ENCODE measurements at places on chromosomes 4 and X.

DNA sequence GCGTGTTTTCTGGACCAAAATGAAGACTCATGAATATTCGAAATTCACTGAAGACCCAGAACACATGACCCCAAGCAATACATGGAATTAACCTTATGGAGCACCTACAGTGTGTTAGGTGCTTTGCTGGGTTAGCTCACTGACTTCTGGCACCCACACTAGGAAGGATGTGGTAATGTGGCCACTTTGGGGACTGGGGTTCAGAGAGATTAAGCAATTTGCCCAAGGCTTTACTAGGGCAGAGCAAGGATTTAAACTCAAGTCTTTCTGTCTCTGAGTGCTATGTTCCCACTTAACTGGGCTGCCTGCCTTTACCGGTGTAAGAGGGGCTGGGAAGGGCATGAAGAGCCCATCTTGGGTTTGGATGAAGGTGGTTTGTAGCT, 162.0 kb upstream of the ATP6AP2 start:
- no peak for DNase-seq

DNA sequence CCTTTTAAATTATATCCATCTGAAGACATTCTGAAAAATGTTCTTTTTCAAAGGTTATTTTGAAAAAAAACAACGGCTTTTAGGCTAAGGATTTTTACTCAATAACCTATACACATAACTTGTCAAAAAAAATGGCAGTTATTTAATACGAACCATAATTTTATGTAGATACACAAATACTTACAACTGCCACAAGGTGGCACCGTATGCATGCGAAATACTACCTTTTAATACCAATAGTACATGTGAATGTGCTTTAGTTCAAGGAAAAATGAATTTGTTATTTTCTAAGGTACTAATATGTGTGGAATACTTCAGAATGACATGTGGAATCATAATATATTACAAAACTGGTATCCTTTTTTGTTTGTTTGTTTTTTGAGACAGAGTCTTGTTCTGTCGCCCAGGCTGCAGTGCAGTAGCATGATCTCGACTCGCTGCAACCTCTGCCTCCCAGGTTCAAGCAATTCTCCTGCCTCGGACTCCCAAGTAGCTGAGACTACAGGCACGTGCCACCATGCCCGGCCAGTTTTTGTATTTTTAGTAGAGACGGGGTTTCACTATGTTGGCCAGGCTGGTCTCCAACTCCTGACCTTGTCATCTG, 4.6 kb upstream of the MAD2L1 start:
- DNase-seq, result no peak

DNA sequence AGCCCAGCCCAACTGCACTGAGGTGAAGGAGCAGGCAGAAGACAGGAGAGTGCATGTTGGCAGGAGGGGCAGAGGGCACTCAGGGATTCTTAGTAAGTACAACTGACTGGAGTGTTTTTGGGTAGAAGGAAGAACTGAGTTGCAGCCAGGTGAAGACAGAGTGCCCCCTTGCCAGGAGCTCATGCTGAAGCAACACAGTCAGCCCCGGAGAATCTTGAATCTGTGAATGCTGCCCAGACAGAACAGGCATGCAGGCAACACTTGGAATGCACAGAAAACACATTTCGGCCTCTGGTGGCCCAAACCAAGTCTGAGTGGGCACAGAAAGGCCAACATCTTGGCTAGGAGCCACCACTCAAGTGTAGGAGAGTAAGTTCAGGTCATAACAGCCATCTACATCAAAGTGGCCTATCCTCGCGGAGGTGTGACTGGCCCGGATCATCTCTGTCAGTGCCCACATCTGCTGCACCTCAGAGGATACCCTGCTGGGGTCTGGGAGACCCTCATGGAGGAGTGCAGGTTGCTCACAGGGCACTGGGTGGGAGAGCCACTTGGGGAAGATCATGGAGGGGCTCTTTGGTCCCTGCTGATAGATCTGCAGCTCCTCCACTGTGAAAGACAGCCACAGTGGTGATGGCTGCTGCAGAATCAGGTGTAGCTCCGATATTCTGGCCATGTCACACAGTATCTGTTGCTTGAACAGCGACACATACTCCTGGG, 40.4 kb downstream of the USP11 start:
- no peak for DNase-seq

- no peak for DNase-seq
Measured at GRCh38 chr4:62028745-62029144, 828.6 kb downstream of the ADGRL3 start.

DNA sequence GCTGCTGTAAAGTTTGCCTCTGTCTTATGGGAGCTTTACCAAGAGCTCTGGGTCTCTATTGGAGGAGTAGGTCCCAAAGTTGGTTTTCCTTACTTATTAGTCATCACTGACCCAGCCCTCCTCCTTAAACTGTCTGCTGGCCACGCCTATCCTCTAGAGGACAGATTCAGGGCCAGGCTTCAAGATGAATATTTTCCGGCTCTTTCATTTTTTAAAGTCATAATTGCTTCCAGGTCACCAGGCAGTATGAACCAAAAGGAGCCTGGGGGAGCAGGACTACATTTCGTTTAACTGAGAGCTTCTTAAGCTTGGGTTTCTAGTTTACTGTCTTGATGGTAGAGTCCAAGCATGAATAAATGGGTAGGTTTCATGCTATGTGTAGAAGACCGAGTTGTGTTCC, 13.7 kb downstream of the BCORL1 start:
- peak; percentile 12 for DNase-seq

DNA sequence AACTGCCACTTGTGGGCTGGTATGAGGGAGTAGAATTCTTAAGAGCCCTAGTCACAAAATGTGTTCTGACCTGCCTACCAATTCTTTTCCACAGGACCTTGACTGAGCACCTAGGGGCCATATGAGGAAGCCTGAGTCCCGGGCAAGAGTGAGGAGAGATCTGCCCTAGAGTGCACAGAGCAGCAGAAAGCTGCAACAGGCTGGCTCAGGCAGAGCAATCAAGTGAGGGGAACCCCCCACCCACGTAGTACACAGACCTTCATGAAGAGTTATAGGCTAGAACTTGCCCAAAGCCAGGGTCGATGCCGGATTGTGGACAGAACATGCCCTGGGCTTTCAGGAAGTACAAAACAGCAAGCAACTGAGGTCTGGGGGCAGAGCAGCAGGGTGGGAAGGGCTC, 117.0 kb downstream of the SPOCK3 start:
- DNase-seq, result no peak

DNA sequence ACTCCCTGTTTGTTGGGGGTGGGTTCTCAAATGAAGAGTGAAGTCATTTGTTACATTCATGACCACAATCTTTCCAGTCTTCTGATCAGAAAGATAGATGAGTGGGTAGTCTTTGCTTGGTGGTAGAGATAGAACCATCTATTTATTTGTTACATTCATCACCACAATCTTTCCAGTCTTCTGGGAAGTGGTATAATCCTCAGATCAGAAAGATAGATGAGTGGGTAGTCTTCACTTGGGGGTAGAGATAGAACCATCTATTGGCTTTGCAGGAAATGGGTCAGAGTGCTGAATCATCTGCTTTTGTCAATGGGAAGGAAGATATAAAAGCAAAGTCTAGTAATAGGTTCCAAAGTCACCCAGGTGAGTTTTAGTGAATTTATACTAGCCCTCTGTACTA, 64.2 kb upstream of the EPGN start:
- DNase-seq, result no peak

DNA sequence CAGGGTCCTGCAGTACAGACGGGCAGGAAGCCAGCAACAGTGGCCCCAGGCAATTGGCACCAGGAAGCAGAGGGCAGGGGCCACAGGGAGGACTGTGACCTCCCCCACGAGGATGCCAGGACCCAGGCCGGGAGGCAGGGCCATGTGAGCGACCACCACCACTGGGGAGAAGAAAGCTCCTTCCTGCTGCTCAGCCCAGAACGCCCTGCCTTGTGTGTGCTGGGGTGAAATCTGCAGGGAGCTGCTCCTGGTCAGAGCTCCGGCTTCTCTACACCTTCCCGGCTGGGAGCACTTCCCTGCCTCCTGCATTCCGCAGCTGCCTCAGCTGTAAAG, 100.4 kb downstream of the HMX1 start:
- DNase-seq, result no peak

GRCh38 chrX:37690119-37690518, 4.5 kb downstream of the XK start:
- DNase-seq, result no peak

- DNase-seq, result no peak
Measured at GRCh38 chrX:147811803-147812202, 99.9 kb upstream of the FMR1 start.

- DNase-seq, result no peak
Measured at GRCh38 chrX:68994135-68994890, 165.5 kb downstream of the EFNB1 start.

DNA sequence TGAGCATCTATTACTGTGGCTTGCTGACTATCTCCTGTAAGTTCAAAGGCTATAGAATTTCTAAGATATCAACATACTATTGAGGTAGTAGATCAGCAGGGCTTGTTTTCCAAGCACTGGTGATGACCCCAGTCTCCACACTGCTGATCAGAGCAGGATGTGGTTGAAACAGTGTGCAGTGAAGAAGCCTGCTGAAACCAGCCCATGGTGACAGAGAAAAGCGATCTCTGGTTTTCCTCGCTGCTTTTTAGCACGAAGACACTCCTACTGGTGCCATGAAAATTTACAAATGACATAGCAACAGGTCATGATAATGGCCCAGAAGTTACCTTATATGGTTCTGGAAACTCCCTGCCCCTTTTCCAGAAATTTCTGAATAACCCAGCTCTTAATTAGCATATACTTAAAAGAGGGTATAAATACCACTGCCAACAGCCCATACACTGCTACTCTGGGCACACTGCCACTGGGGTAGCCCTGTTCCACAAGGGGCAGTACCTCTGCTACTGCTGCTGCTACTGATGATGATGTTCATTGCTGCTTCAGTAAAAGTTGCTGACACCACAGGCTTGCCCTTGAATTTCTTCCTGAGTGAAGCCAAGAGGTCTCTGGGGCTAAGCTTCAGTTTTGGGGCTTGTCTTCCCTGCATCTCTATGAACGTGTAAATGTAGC, 1689.5 kb upstream of the PCDH10 start:
- DNase-seq, result no peak

DNA sequence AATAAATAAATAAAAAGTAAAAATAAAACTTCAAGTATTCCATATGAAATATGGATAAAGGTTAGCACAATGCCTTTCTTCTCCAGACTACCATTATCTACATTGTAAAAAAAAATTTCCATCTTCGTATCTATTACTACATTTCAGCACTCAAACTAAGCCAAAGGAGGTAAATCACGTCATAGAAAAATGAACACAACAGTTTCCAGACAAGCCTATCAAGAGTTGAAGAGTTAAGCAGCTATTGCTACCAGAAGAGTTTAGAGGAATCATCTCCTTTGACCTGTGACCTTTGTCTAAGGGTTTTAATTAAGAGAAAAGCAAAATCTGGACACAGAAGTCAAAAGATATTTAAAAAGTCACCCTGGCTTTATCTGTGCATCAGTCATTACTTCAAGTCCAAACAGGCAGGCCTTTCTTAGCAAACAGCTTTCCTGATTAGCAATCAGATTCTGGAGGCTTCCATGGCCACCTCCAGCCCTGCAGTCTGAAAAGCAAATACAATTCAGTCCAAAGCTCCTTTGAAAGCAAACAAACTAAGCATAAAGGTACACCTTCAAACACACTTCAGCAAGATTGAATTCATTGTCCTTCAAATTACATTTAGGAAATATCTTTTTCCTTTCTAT, 82.2 kb downstream of the APBB2 start:
- DNase-seq, result no peak

DNA sequence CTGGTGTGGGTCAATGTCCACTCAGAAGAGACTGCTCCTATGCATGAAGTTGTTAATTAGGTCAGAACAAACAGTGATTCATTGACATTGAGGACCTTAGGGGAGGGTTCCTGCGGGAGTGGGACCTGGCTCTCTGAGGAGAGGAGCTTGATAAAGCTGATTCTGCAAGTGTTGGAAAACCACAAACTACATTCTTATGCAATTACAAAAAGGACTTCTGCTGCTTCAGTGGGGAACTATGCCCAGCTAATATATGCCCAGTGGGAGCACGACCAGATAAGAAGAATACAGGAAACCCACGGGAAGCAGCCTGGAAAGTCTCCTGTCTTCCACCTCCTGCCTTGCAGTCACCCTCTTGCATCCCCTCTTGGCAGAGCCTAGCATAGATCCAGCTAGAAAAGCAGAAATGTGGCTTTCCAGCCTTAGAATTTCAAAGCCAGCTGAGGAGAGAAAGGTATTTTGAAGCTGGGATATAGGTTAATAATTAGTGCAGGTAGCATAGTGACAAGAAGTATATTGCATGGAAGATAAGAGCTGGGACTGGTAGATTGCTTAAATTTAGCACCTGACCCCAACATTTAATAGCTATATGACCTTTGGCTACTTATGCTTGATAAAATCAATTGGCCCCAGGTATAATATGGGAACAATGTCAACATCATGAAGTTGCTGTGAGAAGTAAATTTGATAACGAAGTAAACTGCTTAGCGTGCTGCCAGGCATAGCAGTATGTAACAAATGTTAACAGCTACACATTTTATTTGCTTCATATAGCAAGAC, 34.9 kb upstream of the UGT8 start:
- no peak for DNase-seq

DNA sequence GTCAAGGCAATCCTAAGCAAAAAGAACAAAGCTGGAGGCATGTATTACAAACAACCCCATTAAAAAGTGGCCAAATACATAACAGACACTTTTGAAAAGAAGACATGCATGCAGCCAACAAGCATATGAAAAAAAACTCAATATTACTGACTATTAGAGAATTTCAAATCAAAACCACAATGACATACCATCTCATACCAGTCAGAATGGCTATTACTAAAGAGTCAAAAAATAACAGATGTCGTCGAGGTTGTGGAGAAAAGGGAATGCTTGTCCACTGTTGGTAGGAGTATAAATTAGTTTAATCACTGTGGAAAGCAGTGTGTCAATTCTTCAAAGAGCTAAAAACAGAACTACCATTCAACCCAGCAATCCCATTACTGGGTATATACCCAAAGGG, 604.6 kb upstream of the GRIA3 start:
- DNase-seq, result peak; percentile 34

GRCh38 chrX:38770152-38770551, 31.1 kb upstream of the MID1IP1 start:
- no peak for DNase-seq

DNA sequence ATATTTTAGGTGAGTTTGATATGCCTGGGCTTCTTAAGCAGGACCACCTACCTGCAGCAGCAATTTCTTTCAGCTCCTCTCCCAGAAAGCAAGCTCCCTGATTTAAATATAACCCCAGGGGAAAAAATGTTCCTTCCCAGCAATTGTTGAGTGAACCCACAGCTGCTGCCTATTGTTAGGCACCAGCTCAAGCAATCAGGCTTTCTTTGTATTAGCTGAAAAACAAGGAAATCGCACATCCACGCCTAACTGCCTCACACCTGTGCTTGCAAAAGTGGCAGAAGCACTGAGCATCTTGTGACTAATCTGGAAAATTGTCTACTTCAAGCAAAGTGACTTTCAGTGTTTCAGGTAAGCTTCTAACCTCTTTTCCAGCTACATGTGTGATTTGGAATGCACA, 432.2 kb downstream of the SMARCA1 start:
- DNase-seq, result no peak

All from AG04449 (cell line).